ENCODE measurements at places on chromosomes 7 and 10.

DNA sequence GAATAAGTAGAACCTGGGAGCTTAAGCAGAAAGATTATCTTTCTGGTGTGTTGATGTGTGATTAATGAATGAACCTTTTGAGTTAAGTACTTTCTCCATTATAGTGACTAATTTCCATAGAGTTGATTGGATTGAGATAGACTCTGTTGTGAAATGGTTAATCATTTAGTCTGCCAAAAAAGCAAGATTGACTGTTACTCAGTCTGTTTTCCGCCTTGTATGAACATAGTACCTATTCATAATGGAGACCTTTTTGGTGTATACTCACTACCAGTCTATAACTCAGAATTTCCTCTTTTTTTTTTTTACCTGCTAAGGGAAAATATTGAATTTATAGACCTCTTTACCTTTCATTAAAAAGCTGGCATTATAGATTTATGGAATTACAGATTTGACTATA is 14.4 kb upstream of the NPVF start:
- DNase-seq = no peak

DNA sequence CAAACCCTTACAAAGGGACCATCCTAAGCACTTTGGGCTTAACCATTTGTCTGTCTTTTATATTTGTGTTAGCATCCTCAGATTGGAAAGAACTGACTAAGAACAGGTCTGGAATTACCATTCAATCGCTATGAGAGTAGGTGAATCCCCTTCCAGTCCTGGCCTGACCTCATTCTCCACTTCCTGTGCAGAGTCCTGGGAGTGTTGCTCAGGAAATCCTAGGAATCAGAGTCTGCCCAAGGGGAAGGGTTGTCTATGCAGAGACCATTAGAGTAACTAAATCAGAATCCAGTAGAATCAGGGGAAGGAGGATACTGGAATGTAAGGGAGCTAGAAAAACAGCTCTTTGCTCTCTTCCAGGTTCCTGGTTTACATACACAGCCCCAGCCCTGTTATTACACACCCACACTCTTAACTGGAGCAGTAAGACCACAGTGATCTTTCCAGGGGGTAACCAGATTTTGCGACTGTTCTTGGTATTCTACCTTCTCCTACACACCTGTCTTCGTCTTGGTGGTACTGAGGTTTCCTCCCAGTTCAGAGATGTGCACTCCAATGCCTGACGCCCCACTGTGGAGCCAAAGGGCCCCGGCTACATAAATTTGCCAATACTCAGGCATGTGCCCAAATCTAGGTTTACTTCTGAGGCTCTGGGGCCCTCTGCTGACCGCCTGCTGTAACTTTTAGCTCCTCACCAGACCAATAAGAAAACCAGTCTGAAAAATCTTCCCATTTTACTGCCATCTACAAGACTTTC is 103.7 kb downstream of the RNF216 start:
- DNase-seq = no peak

GRCh38 chr7:37920849-37921805 is 687 bp downstream of the EPDR1 start:
- DNase-seq = no peak

DNA sequence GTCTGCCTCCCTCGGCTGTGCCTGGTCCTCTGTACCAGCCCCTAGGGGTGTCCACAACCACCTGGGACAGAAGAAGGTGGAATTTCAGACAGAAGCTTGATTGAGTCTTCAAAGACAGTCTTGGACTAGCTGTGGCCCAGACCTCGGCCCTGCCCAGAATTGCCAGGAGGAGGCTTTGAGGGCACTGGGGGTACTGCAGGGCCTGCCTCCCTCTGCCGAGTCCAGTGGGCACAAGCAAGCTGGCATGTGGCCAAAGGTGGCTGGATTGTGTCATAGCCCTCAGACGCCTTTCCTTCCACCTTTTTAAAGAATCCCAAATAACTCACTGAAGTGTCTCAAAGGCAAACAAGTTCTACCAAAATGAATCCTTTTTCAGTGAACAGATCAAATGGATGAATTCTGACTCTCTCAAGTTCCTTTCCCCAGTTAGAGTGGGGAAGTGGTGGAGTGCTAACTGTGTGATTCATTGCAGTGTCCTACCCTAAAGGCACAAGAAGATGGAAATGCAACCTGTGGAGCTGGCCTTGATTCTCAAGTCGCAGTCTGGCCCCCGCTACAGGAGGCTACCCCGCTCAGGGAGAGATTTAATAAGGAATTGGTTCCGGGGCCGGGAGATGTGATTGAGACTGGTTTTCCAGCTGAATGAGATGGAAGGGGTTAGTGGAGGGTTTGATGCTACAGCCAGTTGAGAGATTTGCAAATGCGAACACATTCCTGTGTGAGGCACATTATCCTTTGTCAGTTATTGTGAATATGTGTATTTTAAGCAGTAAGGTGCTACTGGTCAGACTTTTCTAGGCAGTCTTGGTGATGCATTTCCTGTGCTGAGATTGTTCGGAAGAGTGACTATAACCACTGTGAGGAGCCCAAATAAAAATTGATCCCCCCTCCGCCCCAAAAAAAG is 28.8 kb upstream of the SLC26A4 start:
- DNase-seq = no peak

- DNase-seq = no peak
Observed at GRCh38 chr10:12705943-12706342, 295.6 kb downstream of the CCDC3 start.

- no peak for DNase-seq
Observed at GRCh38 chr10:33241351-33241750, 93.1 kb downstream of the NRP1 start.

GRCh38 chr7:94241402-94241925 is 153.2 kb upstream of the COL1A2 start:
- DNase-seq = no peak

DNA sequence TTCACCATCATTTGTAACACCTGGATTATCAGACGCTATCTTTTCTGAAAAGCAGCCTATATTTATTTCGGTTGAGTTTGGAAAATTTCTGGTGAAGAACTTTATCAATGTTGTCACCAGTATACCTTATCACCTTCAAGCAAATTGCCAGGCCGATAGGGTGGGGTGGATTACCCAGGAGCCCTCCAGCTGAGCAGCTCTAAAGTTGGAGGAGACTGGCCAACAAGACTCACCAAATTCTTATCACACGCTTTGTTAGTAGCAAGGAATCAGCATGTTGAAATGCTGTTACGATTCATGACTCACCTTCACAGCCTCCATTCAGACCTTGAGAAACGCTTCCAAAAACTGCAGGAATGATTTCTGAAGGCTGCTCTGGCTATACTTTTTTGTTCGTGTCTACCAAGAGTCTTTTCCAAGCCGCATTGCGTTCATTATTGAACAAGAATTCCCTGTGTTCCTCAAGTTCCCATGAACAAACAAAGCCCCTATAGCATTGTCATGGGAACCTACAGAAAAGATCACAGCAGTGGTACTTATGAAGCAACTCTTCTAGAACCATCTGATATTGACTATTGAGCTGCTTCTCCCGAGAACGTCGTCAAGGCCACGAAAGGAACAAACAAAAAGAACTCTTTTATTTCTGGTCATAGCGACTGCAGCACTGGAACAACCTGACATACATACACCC is 291.4 kb downstream of the SFMBT2 start:
- DNase-seq = no peak

DNA sequence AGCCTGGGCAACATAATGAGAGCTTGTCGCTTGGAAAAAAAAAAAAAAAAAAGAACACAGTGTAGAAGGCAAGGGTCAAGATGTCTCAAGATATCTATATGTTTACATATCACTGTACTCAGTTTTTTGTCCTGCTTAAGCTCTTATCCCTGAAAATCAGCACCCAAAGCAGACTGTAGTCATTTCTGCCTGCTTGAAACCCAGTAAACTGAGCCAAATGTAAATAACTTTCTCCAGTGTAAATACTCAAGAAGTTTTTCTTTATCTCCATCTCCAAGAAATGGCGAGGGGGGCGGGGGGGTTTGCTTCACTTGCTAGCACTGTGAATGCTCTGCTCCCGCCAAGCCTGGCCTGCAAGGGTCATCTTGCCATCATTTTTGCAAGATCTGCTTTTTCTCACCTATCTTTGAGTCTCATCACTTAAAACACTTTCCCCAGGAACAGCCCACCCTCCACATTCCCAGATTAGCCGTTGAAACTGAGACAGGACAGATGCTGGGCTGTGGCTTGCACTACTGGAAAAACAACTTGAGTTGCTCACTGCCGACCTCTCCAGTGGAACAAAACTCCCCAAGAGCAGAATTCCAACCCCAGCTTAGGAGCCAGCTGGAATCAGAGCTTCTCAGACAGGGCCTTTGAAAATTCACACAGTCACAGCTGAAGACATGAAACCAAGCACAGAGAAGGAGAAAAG is 54.6 kb downstream of the AFAP1L2 start:
- no peak for DNase-seq

All from GM18507 (cell line).